IPS DF 19.7 (cell line): ENCODE measurements at places on chromosomes 5 and 9.

GRCh38 chr5:37189355-37189754, 59.8 kb downstream of the CPLANE1 start:
- DNase-seq = no peak

GRCh38 chr9:127035948-127036347, 86.5 kb downstream of the ANGPTL2 start:
- DNase-seq = no peak

- no peak for DNase-seq
Observed at GRCh38 chr5:98065261-98065909, 708.1 kb upstream of the RGMB start.

DNA sequence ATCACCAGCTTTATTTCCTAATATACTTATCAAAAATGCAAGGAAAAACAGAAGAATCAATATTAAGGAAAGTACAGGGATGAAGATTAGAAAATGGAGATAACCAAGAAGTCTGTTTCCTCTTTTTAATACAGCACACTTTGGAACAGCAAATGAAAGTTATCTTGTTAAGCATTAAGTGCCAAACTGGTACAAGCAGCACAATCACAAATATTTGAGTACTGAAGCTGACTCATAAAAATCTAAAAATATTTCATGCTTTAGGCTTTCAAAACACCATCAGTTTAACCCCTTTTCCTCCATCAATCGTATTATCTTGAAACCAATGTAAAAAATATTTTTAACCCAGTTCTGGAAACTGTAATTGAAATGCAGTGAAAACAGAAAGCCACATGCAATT, 2.7 kb downstream of the FBXW11 start:
- no peak for DNase-seq

GRCh38 chr5:80934751-80935150, 25.4 kb upstream of the RASGRF2 start:
- no peak for DNase-seq

DNA sequence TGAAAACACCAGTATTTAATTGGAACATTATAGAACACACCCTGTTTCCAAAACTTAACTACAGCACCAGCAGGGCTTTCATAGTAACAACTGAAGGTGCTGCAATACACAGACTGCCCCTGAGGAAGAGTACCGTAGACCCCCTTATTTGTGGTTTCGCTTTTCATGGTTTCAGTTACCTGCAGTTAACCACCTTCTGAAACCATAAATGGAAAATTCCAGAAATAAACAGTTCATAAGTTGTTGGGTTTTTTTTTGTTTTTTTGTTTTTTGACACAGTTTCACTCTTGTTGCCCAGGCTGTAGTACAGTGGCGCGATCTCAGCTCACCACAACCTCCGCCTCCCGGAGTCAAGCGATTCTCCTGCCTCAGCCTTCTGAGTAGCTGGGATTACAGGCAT, 9.5 kb upstream of the GLDC start:
- DNase-seq = no peak

DNA sequence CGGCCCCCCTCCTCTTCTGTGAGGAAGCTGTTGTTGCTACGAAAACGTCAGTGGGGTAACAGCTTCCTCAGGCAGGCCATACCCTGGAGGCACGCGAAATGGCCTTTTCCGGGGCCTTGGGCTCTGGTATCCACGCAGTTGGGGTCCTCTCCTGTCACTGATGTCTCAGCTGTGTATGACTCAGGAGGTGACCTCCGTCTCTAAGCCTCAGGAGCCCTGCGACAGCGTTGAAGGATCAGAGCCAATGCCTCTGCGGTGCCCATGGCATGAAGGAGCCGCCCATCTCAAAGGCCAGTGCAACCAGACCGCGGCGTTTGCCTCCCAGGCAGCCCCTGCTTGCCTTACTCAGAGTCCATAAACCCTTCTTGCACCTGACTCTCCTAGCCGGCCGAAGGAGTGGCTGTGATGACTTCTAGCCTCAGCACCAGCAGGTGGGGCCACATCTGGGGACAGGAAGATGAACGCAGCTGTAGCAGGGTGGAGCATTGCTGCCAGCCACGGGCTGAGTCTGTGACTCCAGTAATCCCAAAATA, 1.0 kb upstream of the MXD3 start:
- no peak for DNase-seq

- no peak for DNase-seq
Observed at GRCh38 chr5:76291305-76292077, 111.6 kb upstream of the IQGAP2 start.

DNA sequence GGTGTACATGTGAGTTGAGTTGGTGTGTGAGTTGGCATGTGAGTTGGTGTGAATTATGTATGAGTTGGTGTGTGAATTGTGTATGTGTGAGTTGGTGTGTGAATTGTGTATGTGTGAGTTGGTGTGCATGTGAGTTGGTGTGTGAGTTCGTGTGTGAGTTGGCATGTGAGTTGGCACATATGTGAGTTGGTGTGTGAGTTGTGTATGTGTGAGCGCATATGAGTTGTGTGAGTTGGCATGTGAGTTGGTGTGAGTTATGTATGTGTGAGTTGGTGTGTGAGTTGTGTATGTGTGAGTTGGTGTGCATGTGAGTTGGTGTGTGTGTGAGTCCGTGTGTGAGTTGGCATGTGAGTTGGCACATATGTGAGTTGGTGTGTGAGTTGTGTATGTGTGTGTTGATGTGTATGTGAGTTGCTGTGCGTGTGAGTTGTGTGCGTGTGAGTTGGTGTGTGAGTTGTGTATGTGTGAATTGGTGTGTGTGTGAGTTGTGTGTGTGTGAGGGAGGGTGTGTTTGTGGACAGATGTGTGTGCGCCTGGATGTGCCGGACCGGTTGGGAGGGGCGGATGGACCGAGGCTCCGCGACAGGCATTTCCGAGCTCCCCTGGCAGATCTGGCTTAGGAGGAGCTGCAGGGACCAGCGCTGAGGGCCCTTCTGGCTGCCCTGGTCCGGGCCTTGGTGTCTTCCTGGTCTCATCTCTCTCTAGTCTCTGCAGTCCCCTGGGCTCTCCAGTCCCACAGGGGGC, 162.5 kb upstream of the IER5L start:
- no peak for DNase-seq

- no peak for DNase-seq
Observed at GRCh38 chr9:4024281-4024777, 275.5 kb downstream of the GLIS3 start.

- no peak for DNase-seq
Observed at GRCh38 chr5:160961761-160962160, 109.8 kb upstream of the ATP10B start.

DNA sequence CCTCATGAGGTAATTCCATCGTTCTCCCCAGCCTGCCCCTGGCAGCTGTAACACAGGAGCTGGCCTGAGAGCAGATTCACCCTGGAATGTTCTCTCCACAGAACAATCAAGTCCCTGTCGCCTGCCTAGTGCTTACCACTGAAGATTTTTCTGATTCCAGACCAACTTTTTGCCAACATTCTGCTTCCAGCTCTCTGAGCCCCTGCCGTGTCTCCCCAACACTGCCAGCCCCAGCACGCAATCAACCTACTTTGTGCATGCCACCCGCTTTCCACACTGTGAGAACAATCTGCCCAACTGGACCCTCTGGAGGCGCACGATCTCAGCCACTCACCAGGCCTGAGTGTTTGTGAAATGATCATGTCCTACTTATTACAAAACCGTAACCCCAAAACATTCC, 62.6 kb downstream of the PSMB7 start:
- no peak for DNase-seq

DNA sequence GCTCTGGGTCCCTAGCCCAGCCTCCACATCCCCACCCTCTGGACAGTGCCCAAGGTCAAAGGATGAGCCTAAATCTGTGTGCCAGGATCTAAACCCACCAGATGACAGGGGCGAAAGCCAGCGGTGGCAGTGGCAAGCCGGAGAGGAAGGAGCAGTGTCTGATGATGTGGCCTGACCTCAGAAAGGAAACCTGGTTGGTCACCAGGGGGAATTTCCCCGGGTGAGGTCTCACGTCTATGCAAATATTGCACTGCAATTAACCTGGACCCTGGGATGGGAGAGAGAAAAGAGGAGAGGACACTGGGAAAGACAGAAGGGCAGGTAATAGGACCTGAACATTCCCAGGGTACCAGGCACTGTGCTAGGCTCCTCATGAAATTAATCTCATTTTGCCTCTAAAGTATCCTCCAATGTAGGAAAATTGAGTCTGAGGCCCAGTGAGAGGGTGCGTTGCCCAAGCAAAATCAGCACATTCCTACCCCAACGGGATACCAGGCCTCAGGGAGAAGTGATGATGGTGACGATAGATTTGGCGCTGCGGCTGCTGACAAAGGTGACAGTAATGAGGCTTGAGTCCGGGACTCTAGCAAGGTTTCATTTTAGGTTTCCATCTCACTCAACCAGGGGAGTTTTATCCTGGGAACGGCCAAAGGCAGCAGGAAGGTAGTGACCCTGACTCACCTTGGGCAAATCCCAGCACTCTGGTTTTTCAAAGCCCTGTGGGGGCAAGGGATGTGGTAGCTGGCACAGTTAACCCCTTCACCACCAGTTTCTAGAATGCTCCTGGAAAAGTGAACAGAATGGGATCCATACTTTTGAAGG, 13.4 kb upstream of the TNIP1 start:
- DNase-seq = no peak

DNA sequence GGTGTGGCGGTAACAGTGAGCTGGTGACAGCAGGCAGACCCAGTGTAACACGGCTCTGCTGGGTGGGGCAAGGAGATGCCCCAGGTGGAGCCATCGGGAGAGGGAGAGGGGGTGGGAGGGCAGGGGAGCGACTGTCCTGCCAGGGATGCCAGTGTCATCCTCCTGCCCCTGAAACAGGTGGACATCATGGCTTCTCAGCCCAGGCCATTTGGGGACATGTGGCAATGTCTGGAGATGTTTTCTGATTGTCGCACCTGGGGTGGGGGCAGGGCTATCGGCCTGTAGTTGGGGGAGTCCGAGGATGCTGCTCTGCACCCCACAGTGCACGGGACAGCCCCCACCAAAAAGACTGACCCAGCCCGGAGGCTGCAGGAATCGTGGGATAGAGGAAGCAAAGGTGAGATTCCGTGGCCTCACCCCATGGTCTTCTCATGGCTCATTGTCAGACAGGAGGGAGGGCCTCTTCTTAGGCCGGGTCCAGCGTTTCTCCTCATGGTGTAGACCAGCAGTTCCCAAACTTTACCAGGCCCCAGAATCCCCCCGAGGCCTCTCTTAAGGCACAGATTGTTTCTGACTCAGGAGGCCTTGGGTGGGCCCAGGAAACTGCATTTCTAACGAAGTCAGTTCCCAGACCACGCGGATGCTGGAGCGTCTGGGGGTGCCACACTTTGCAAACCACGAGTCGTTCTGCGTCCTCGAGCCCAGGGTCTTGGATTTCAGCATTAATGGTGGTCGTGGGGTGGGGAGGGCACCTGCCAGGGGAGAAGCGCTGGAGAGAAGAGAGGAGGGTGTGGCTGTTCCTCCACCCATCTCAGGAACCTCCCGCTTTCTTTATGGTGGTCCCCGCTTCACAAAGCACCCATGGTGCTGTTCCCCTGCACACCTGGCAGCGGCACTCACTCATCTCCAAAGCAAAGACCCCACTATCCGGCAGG, 11.0 kb downstream of the COL5A1 start:
- DNase-seq = no peak

- DNase-seq = no peak
Observed at GRCh38 chr9:36423206-36423605, 23.1 kb upstream of the RNF38 start.

DNA sequence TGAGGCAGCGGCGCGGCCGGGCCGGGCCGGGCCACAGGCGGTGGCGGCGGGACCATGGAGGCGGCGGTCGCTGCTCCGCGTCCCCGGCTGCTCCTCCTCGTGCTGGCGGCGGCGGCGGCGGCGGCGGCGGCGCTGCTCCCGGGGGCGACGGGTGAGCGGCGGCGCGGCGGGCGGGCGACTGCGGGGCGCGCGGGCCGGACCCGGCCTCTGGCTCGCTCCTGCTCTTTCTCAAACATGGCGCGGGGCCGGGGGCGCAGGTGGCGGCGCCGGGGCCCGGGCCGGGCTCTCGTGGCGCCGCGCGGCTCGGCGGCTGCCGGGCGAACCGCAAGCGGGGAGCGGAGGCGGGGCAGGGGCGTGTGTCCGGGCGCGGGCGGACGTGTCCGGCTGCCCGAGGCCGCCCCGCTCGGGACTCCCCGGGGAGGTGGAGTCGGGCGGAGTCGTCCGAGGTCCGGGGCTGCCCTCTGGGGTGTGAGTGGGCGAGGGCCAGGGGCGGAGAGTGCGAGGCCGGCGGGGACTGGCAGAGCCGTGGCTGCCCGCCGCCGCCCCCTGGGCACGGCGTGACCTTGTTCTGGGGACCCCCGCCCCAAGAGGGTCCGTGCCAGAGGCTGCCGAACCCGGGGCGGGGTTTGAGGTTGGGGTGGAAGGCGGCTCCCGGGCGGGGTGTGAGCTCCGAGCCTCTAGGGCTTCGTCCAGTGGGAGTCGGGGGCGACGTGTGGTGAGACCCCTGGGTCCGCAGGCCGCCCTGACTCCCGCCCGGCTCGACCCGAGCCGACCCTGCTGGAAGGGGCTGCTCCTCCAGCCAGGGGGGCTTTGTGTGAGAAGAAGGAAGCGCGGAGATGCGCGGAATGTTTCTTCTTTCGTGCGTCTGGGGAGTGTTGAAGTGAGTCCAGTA, 485 bp downstream of the TGFBR1 start:
- DNase-seq = no peak
